Stimulated activated CD4-positive, alpha-beta T cell treated with anti-CD3 and anti-CD28 coated beads, Interleukin-2, amount 100 ng/mL, for 4 hours (primary cell): ENCODE measurements at places on chromosomes 12 and 14.

- DNase-seq: no peak
Measured at GRCh38 chr14:24705840-24706239, 71.8 kb upstream of the GZMB start.

DNA sequence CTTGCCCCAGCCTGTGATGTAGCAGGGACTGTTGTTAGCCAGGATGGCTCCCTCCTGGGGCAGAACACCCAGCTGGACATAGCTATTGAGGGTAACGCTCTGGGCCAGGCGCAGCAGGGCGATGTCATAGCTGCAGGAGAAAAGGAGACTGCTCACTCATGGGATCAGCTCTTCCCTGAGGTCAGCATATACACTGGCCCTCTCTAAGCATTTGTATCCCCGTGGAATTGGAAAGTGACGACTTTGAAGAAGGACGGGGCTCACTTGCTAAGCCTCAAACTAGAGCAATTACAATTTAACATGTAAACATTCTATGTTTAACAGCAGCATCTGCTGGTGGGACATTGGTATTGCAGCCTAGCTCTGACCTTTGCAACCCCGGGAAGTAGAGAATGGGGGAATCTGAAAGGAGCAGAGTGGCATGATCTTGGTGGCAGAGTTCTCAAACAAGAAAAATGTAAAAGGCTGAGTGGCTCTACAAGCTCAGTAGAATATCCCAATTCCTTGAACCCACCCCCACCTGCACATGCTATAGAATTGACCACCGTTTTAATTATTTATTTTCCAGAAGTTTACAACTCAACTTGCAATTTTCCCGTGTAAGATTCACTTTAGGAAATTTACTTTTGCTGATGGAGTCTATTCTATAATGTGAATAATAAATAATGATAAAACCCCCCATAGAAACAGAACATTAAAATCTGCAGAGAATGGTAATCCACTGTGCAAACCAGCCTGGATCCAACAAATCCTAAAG, 5.0 kb downstream of the CELA1 start:
- DNase-seq: peak; percentile 68

DNA sequence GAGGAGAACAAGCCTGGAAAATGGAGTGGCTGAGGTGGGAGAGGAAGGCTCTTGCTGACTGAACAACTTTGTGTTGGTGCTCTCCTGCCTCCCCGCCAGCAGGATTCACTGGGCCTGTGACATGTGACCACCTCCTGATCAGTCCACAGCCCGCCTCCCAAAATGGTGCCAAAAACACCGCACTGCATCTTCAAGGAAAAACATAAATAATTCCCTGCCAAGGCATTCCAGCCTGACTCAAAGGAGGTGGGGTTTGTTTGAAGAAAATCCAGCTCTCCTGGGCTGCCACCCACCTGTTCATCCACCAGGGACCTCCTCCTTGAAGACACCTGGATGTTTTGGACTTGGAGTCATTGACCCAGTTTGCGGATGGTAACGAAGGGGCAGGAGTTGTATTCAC, 83.8 kb upstream of the PIWIL1 start:
- DNase-seq: no peak

GRCh38 chr12:20183563-20183962, 184.8 kb upstream of the PDE3A start:
- no peak for DNase-seq

DNA sequence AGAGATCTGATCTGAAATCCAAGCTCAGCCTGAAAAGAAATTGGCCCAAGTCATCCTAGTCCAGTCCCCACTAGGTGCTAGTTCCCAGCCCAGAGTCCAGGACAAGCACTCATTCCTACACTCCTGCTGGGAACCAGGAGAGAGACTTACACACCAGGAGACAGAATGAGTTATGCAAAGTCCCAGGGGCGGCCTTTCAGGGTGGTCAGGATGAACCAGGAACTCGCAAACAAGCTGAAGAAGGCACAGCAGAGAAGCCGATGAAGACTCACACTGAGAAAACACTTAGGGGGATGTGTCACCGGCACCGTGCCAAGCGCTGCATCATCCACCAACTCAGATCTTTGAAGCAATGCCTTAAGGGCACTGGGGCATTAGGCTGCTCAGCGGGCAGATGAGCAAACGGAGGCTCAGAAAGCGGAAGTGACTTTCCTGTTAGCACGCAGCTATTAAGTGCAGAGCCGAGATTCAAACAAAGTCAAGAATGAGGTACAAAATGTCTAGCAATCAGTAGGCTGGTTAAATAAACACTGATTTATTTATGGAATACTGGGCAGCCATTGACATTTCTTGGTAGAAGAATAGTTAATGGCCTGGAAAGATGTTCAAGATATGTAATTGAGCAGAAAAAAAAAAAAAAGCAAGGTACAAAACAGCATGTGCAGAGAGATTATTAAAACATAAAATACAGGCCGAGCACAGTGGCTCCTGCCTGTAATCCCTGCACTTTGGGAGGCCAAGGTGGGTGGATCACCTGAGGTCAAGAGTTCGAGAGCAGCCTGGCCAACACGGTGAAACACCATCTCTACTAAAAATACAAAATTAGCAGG, 78.7 kb downstream of the LRRC74A start:
- peak; percentile 77 for DNase-seq

GRCh38 chr12:75172611-75173010, 37.0 kb downstream of the KCNC2 start:
- no peak for DNase-seq

- no peak for DNase-seq
Measured at GRCh38 chr12:95339086-95339788, 121.6 kb downstream of the VEZT start.
